ENCODE measurements at places on chromosomes 5 and 9.

DNA sequence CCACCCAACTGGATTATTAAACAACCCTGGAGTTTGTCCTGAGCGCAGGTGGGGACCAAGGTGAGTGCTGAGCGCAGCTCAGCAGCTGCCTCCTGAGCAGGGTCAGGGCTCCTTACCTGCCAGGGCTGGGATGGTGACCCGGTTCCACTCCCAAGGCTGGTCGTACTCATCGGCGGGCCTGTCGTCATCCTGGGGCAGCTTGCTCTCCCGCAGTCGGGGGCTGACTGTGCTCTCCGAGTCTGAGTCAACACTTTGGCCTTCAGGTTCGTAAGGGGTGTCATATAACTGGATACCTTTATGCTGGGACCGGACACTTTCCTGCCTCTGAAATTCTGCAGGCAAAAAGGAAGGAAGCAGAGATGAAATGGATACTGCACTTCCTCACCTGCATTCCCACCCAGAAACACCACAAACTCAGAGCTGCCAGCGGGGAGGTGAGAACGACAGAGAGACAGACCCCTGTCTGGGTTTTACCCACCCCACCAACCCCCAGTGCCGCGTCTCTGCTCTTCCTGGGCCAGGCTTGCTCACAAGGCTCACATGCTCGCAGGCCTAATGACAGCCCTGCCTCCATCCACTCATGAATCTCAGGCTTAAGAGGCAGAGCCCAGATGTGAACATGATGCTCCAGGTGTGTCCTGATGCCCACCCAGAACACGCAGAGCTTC, 70.7 kb upstream of the SLC25A51 start:
- no peak for DNase-seq

GRCh38 chr9:34027845-34028574, 20.7 kb downstream of the UBAP2 start:
- DNase-seq = no peak

- DNase-seq = no peak
Measured at GRCh38 chr5:33474004-33474403, 33.2 kb downstream of the TARS1 start.

- no peak for DNase-seq
Measured at GRCh38 chr9:109107402-109108240, 12.1 kb downstream of the TMEM245 start.

GRCh38 chr5:176614805-176615478, 5.0 kb upstream of the GPRIN1 start:
- DNase-seq = no peak

DNA sequence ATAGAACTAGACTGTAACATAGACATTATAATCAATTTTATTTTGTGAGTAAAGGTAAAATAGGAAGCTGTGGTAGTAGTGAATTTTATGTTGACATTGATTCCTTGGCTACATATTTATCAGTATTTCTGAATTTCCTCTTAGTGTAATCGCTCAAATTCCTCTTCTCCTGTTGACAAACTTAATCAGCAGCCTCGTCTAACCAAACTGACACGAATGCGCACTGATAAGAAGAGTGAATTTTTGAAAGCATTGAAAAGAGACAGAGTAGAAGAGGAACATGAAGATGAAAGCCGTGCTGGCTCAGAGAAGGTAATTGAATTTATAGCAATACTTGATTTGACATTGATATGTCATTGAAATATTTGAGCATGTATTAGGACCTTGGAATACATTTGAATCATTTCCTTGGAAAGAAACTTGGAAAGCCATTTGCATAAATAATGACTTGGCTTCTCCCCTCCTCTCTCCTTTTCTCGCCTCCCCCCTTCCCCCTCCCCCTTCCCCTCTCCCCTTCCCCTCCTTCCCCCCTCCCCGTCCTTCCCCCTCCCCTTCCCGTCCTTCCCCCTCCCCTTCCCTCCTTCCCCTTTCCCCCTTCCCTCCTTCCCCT, 75.5 kb downstream of the GPBP1 start:
- no peak for DNase-seq

DNA sequence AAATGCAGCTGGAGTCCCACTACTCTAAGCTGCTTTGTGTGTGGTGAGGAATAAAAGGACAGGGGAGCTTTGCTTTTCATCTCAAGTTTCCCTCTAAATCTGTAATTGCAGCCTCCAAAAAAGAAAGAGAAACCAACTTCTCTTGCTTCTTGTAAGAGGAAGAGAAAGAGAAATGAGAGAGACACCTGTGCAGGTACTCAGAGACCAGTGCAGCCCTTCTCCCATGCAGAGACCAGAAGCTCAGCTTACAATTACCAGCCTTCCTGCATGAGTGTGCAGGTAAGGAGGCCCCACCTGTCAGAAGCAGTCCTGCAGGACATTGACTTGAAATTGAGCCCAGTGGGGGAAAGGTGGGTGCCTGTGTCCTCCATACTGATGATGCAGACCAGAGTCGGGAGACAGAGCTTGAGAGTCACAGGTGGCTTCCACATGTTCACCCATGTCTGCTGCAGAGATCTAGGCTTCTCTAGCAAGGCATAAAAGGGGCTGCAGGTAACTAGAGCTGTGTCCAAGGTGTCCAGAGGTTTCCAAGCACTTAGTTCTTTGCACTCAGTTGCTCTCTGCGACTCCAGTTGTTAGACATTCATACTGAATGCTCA, 15.3 kb upstream of the MED10 start:
- DNase-seq = no peak

DNA sequence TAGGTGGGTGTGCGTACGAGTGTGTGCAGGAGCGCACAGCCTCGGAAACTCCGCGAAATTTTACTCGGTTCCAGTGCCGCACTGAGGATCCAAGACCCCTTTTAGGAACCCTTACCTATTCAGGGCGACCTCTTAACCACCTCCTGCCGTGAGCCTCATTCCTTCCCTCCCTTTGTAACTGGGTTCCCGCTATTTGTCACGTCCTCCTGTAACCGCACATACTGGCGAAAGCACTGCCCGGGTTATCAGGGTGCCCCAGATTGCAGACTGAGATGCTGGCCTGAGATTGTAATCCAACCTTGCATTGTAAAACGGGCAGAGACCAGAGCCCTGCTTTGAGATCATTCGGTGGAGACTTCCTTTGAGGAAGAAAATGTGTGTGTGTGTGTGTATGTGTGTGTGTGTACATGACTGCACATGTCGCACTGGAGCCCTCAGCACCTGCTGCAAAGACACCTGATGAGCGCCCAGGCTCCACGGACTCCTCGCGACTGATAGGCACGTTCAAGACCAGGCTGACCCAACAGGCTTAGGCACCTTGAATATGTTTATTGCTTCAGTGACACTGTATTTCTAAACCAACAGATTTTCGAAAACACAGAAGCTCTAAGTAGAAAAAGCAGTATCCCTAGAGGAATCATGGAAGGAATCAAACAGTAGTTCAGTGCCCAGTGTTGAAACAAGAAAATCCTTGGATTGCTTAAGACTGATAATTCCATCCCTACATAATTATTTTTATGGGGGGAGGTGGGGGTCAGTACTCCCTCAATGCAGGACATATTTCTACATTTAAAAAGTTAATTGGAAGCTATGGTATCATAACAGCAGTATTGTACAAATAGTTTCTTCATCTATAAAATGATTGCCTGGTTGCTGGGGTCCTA, 86.5 kb upstream of the TNFAIP8 start:
- DNase-seq = no peak

DNA sequence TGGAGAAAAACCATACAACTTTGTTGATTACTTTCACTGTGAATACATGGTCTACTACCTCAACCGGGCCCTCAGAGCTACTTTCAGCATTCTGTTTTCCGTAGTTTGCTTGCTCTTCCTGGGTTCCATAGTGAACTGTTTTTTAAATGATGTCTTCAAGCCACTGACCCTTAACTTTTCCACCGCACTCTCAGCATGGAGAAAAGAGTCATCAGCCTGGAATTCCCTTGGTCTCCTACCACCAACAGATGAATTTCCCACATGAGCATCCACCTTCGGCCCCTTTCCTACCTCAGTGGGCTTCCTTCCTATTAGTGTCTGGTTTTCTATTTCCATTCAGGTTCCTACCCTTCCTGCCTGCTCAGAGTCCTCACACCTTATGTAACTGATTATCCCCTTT, 135.9 kb upstream of the ADAMTSL1 start:
- no peak for DNase-seq

DNA sequence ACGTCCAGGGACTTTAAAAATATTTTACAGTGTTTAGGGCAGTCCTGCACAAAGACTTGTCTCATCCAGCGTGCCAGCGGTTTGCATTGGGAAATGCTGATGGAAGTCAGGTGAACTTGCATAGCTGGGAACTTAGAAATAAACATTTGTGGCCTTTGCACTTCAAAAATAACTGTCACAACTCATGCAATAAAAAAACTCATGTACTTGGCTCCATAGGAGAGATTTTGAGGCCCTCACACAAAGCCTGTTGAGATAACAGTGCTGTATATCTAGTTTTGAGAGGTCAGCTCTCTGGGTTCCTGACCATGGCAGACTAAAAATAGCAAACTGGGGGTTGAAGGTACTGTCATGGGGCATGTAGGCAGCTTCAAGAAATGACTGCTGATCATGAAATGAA, 5.5 kb downstream of the COMMD10 start:
- no peak for DNase-seq

GRCh38 chr5:125560476-125561225, 814.2 kb upstream of the ZNF608 start:
- no peak for DNase-seq

- DNase-seq = no peak
Measured at GRCh38 chr5:138755084-138755748, 2.0 kb downstream of the CTNNA1 start.

- DNase-seq = no peak
Measured at GRCh38 chr9:10251490-10251889, 361.3 kb downstream of the PTPRD start.

DNA sequence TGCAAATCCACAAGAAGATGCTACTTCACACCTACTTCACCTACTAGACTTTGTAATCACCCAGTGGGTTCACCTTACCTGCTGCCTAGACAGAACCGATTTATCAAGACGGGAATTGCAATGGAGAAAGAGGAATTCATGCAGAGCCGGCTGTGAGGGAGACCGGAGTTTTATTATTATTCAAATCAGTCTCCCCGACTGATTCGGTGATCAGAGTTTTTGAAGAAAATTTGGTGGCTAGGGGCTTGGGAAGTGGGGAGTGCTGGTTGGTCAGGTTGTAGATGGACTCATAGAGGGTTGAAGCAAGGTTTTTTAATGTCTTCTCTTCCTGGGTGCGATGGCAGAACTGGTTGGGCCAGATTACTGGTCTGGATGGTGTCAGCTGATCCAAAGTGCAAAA, 23.4 kb downstream of the SFXN1 start:
- no peak for DNase-seq

- DNase-seq = no peak
Measured at GRCh38 chr5:146069780-146070099, 35.6 kb downstream of the PLAC8L1 start.

DNA sequence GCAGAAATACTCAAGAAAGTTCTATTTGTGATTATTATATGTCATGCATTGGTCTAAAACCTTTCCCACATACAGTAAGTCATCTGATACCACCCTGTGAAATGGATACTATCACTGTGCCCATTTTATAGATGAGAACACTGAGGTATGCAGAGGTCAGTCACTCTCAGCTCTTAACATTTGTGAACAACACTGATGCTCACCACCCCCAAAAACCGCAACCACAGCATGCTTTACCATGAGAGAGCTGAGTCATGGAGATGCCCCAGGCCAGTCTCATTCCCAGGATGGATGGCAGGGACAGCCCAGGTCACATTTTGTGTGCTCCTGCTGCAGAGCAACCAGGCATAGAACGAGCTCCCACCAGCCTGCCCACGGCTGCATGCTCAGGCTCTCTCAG, 53.5 kb upstream of the IRX1 start:
- DNase-seq = no peak

GRCh38 chr5:2251751-2252150, 369.0 kb upstream of the IRX4 start:
- no peak for DNase-seq

DNA sequence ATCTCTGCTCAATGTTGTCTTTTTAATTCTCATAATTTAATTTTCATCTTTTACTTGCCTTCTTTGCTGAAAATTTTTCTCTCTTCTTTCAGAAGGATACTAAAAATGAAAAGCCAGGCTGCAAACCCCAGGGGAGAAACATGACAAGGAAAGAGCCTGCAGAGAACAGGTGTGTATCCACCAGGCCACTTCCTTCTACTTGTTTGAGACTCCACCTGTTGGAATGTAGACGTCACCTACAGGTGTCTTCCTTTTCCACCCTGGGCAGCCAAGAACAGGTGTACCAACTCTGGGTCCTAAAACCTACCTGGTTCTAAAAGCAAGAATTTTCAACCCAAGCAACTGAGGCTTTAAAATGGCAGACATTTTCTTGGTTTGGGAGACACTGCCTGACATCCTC, 166.8 kb downstream of the ATP10B start:
- no peak for DNase-seq

DNA sequence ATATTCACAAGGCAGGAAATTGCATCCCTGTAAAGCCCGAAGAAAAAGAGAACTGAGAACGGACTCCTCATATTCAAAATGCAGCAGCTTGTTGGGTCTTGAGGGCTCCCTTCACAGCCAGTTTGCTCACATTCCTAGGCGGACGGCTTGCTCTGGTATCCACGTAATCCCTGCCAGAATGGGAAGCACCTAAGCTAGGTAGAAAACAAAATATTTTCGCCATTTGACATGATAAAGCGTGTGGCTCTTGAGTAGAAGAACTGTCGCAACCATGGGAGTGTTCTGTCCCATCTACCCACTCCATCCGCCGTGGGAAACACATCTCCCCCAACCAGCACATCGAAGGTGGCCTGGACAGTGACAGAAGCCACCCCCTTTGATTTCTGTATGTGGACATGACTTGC, 183.1 kb downstream of the GAS1 start:
- DNase-seq = no peak

GRCh38 chr5:13601112-13601511, 343.4 kb downstream of the DNAH5 start:
- no peak for DNase-seq

DNA sequence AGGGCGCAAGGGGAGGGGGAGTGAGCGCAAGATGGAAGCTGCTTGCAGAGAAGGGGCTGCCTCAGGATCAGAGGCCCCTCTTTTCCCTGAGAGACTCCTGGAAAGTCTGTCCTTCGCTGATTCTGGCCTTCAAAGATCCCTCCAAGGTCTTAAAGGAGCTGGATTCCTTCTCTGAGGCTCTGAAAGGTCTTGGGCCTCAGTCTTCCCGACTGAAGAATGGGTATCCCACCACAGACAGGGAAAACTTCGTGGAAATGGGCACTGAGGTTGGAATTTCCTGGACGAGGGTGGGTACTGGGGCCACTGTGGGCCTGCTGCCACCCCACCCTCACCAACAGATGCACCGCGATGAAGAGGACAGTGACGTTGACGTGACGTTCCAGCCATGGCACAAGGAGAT, 3.1 kb downstream of the PTRH1 start:
- DNase-seq = no peak

GRCh38 chr5:168740092-168740800, 161.1 kb upstream of the PANK3 start:
- no peak for DNase-seq
